ENCODE measurements at places on chromosomes 16 and 17.

DNA sequence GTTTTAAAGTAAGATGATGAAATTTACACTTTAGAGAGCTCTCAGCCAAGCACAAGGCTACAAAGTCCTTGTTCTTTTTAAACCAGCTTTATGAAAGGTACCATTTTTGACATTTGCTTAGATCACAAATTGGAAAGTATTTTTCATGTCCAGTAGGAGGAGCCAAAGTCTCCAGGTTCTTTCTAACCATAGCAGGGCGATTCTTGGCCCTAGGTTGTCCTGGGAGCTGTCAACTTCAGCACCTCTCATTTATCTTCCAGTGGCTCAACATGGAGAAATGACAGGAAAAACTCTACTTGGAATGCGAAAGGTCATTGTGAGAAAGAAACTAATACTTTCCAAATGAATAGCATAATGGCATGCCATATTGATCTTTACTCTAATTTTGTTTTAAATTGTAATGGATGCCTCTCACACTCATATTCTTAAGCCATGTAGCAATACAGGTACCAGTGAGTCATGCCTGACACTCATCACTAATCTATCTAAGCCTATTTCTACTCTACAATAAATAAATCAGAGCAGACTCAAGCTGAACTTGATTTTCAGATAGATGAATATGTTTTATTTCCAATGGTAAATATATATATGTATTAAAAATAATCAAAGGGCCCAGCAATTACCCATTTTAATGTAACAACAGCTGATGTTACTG lies 919.1 kb upstream of the EEF2KMT start:
- DNase-seq: peak; percentile 26

- no peak for DNase-seq
These were observed 1.4 kb downstream of the RAB11FIP3 start for GRCh38 chr16:426906-427249.

GRCh38 chr17:60311186-60311585 lies 80.7 kb downstream of the USP32 start:
- no peak for DNase-seq

DNA sequence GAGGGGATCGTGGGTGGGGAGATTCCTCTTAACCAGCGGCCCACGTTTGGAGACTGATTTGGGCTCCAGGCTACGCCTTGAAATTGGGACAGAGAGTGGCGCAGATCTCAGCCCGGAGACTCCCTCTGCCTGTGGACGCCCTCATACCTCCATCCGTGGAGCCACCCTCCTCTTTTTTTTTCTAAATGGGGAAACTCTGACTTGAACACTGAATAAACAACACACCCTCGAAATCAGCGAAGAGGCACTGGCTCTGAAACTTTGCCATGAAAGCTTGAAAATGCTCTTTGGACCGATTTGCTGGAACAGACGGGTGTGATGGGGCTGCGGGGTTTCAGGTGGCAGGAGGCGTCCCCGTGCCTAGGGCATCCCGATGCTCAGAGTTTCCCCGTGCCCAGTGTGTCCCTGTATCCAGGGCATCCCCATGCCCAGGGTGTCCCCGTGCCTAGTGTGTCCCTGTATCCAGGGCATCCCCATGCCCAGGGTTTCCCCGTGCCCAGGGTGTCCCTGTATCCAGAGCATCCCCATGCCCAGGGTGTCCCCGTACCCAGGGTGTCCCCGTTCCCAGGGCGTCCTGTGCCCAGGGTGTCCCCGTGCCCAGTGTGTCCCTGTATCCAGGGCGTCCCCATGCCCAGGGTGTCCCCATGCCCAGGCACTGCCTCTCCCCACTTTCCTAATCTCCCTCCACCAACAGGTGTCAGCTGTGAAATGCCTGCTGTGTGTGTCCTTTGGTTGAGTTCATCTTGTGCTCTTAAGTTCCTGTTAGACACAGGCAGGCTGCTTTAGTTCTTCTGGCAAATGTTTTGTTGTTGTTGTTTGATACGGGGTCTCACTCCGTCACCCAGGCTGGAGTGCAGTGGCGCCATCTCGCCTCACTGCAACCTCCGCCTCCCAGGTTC lies 187.0 kb downstream of the SEC14L1 start:
- no peak for DNase-seq

- no peak for DNase-seq
These were observed 23.1 kb upstream of the DHRS13 start for GRCh38 chr17:28925912-28926365.

Data from GM12891 (cell line).